ENCODE measurements at places on chromosomes 13 and 19.

GRCh38 chr19:19866611-19867248 is 1.0 kb downstream of the ZNF253 start:
- DNase-seq = peak; percentile 27

DNA sequence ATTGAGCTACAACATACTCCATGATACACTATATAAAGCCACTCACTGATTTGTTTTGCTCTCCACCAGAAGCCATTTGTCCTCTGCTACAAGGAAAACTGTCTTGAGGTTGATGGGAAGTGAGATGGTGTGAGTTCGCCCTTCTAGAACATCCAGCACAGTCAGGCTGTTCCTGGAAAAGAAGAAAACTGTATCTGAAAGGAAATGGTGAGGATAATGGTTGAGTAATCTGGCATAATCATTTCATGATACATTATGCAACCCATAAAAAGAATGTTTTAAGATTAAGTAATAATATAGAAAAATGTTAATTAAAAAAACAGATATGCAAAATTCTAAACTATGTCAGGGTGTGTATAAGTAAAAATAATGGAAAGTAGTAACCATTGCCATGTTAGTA is 233.9 kb downstream of the RGCC start:
- DNase-seq = no peak

DNA sequence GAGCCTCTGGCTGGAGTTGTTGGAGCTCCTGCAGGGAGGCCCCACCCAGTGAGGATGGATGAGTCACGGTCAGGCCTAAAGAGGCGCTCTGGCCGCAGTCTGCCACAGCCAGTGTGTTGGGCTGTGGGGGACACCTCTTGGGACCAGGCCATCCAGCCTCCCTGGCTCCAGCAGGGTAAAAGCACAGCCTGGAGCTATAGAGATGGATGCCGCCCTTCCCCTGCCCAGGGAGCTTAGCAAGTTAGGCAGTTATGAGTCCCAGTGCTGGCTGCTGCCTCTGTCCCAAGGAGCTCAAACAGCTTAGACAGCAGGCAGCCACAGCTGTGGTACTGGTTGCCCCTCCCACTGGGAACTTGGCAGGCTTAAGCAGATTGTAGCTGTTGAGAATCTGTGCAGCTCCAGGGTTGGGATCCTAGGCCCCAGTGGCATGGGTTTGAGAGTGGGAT is 100.9 kb downstream of the NDFIP2 start:
- no peak for DNase-seq

- no peak for DNase-seq
Measured at GRCh38 chr19:19748249-19748938, 15.5 kb upstream of the ZNF14 start.

DNA sequence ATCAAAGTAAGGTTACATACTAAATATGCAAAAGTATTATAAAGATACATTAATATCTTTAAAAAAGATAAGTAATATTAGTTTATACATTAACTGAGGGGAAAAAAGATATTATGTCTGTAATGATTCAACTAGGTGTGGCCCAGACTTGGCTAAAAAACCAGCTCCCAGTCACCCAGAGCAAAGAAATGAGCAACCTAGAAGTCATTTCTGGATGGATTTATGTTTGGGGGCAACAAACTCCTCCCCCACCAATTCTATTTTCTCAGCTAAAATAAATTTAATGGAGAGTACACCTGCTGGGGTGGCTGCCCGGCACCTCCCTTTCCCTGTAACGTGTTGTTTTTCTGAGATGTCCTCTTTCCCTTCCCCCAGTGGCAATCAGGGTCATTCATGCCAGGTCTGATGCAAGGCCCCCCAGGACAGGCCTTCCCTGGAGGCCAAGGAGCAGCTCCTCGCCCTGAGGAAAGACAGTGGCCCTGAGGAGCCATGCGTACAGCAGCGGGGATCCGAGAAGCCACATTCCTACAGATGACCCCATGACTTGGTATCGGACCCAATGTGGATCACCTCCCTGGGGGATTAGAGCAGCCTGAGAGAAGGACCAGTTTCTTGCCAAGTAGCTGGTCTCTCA is 78.6 kb upstream of the DOCK9 start:
- DNase-seq = no peak

- DNase-seq = peak; percentile 93
Measured at GRCh38 chr13:28401303-28402056, 93.4 kb downstream of the FLT1 start.

DNA sequence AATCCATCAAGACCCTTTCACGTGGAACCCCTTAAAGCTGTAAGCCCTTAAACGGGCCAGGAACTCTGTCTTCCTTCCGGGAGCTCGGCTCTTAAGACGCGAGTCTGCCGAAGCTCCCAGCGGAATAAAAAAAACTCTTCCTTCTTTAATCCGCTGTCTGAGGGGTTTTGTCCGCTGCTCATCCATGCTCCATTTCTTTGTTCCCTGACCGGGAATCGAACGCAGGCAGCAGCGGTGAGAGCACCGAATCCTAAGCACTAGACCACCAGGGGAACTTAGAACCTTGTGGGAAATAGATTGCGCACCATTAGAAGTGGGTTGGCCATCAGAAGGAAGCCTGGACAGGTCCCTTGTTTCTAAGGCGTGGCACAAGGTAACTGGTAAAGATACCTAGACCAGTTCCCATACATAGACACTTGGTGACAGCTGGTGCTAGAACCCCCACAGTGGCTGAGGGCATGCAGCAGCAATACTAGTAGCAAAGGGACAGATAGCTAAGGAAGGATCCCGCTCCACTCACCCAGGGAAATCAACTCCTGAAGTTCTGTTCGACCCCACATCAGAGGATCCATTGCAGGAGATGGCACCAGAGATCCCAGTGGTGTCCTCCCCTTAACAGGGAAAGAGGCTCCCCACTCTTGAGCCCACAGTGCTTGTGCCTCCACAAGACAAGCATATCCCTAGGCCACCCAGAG is 1.5 kb upstream of the RGCC start:
- DNase-seq = no peak

GRCh38 chr19:34217952-34218817 is 36.2 kb upstream of the GARRE1 start:
- DNase-seq = peak; percentile 44

GRCh38 chr13:25085125-25085742 is 10.7 kb upstream of the PABPC3 start:
- peak; percentile 60 for DNase-seq

- no peak for DNase-seq
Measured at GRCh38 chr13:59276436-59276835, 887.3 kb downstream of the DIAPH3 start.

GRCh38 chr19:49057636-49058234 is at the start of gene CGB7:
Gene CGB7, minus strand, starts transcription at chr19:49057749. Its CDS starts 2,374 bp downstream, at chr19:49055375.
- DNase-seq = peak; percentile 54

DNA sequence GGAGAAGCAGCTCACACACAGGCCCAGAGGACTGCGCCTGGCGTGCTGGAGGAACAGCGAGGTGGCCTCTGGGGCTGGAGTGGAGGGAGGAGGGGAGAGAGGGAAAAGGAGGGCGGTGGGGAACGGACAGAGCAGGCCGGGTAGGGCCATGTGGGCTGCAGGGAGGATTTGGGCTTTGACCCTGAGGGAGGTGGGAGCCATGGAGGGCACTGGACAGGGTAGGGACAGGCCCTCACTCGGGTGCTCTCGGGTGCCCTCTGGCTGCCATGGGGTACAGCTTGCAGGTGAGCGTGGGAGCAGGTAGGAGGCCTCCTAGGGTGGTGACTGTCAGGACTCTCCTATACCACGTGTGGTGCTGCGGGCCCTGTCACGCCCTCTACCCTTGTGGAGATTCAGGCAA is 22.8 kb downstream of the PLIN4 start:
- DNase-seq = no peak

GRCh38 chr13:52187029-52187423 is 27.6 kb upstream of the NEK3 start:
- DNase-seq = no peak

GRCh38 chr13:85729296-85729695 is 69.9 kb downstream of the SLITRK6 start:
- no peak for DNase-seq

DNA sequence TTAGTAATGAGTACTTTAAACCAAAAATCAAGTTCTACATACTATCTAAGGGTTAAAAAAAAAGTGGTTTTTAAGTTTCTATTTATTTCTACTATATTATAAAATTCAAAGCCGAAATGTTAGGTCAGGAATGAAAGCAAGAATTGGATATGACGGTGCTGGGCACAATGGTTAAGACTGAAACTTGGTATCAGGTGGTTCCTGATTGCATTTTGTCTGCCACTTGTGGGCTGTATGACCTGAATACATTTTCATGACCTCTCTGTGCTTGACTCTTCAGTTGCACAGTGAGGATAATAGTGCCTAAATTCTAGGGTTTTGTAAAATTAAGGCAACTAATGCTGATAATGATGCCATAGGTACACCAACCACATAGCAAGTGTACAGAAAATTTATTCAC is 22.3 kb upstream of the ZNF675 start:
- no peak for DNase-seq

DNA sequence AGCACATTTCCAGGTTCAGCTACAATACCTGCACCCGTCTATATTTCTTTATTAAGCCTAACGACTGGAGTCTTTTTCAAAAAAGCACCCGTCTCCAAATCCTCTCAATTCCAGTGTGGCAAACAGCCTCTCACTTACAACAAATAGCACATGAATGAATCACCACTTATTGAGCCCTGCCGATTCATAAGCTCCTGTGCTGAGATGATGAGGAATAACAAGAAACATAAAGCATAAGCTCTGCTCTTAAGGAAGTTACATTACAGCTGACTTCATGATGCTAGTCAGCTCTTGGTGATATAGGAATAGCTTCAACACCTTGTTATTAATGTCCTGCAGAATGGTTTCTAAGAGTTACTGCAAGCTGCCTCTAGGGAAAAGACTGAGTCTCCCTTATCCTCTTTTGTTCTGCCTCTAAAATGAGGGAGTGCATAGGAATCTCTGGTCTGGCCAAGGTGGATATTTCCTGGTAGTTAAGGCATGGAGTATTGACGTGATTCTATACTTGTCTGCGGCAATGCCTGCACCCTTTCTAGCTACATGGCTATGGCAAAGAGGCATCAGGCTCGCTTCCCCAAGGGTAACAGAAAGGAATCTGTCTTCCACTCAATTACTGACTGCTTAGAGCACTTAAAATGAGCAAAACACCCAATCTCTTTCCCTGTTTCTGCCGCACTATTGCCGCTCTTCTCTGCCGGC is 195.7 kb downstream of the KLF12 start:
- peak; percentile 87 for DNase-seq

GRCh38 chr13:59686798-59687394 is 476.8 kb downstream of the DIAPH3 start:
- DNase-seq = no peak

DNA sequence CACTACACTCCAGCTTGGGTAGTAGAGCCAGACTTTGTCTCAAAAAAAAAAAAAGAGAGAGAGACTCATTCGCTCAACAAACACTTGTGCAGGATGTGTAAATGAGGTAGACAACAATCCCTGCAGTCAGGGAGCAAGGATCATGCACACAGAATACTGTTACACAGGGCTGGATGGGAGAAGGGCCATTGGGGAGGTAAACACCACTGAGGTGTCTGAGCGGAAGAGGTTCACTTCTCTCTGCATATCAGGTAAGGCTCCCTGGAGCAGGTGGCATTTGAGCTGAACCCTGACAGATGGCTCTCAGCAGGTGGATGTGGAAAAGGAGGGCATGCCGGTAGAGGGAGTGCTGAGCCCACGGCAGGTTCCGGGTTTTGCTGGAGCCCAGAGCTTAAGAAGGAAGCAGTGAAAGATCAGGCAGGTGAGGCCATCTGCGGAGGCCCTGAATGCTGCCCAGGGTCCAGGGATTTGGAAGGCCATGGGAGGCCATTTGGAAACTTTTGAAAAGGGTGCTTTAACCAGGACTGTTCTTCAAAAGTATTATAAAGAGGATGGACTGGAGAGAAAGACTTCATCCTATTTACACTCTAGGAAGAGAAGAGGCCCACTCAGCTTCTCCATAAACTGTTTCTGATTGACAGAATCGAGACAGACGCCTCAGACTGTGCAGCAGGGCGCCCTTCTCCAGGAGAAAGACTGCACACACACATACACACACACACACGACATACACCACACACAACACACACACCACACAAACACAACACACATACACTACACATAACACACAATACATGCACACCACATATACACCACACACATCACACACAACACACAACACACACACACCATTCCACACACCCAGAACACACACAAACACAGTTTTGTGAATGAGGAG is 199.4 kb downstream of the USP12 start:
- DNase-seq = peak; percentile 20

GRCh38 chr19:55927991-55928390 is 4.1 kb downstream of the NLRP13 start:
- no peak for DNase-seq

GRCh38 chr13:20769091-20769490 is 4.7 kb downstream of the EEF1AKMT1 start:
- DNase-seq = peak; percentile 96

GRCh38 chr13:109918179-109918711 is 131.9 kb upstream of the IRS2 start:
- DNase-seq = no peak

- peak; percentile 94 for DNase-seq
Measured at GRCh38 chr19:48634424-48635262, 2.5 kb downstream of the DBP start.
